Aorta (tissue), 5 donors: ENCODE measurements at places on chromosomes 3 and 15. TPM values are rescaled to one million over a fixed set of nuclear protein-coding genes. Genes with fewer than 3 reads are reported as not detected.
A peak's percentile ranks its signal among the peaks of the same experiment; 100 is the strongest.

- H3K4me1 ChIP-seq, result no peaks in the 10 kb centered on the region
- H3K36me3 ChIP-seq, result no peaks in the 10 kb centered on the region
- H3K27me3 ChIP-seq, result no peaks in the 10 kb centered on the region
- no peak overlapping the region for H3K27ac ChIP-seq
- no peak overlapping the region for H3K4me3 ChIP-seq
- peak; percentile 30 for DNase-seq
These were observed 9.8 kb downstream of the MAP6D1 start for GRCh38 chr3:183815563-183815940.

DNA sequence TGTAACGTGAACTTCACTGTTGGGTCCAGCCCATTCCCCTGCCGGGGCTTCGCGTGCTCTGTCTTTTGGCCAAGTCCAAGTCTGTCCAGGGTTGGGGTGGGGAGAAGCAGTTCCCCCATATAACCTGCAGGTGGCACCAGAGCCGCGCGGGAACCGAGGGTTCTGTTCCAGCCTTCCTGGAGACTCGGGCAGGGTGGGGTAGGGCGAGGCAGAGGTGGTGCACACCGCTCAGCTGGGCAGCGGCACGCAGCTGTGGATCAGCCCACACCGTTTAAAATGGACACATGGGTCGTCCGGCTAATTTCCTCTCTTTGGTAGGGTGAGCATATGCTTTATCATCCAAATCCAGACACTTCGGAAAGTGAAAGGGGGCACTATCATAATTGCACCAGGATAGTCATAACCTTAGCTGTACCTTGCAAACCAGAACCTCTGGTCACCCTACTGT lies 118.1 kb downstream of the TBC1D2B start:
- no peaks in the 10 kb centered on the region for H3K27me3 ChIP-seq
- no peak overlapping the region for H3K27ac ChIP-seq
- no peaks in the 10 kb centered on the region for H3K36me3 ChIP-seq
- H3K4me3 ChIP-seq, result no peak overlapping the region

GRCh38 chr3:65751123-65751700 lies 287.5 kb downstream of the MAGI1 start:
- no peaks in the 10 kb centered on the region for H3K27me3 ChIP-seq
- no peaks in the 10 kb centered on the region for H3K36me3 ChIP-seq
- H3K27ac ChIP-seq, result no peak overlapping the region
- peak; percentile 75 for DNase-seq

DNA sequence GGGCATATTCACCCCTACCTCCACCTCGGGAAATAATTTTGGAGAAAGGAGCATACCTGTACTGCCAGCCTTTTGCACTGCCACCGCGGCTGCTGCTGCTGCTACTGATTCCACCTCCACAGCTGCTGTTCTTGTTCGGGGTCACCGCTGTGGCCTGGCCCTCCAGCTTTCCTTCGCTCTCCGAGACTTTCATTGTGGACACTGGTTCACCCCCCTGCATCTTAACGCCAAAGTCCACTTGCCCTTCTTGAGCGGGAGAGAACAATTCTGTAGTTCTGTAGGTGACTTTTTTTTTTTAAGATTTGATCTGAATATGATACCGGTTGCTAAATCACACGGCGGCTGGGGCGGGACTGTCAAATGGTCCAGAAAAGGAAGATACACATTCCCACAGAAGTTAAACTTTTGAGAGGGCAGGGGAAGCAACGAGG lies 701 bp downstream of the OSBPL11 start:
- no peaks in the 10 kb centered on the region for H3K4me1 ChIP-seq
- H3K4me3 ChIP-seq, result peak overlapping the region; percentile 77
- no peaks in the 10 kb centered on the region for H3K36me3 ChIP-seq
- H3K27me3 ChIP-seq, result no peaks in the 10 kb centered on the region

DNA sequence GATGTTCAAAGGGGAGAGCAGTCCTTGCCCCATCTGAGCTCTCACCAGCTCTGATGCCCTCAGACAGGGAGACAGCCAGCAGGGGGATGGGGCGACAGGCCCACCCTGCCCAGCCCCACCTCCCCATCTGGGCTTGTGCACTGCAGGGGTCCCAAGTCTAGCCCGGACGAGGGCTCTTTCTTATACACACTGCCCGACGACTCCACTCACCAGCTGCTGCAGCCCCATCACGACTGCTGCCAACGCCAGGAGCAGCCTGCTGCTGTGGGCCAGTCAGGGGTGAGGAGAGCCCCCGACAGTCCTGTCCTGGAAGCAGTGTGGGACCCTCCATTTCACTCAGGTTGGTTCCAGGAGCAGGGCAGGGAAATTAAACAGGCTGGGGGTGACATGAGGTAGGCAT lies 73.9 kb downstream of the BOC start:
- no peak overlapping the region for H3K4me3 ChIP-seq
- no peak overlapping the region for H3K27ac ChIP-seq
- no peaks in the 10 kb centered on the region for H3K27me3 ChIP-seq
- no peak for DNase-seq
- H3K4me1 ChIP-seq, result no peaks in the 10 kb centered on the region

DNA sequence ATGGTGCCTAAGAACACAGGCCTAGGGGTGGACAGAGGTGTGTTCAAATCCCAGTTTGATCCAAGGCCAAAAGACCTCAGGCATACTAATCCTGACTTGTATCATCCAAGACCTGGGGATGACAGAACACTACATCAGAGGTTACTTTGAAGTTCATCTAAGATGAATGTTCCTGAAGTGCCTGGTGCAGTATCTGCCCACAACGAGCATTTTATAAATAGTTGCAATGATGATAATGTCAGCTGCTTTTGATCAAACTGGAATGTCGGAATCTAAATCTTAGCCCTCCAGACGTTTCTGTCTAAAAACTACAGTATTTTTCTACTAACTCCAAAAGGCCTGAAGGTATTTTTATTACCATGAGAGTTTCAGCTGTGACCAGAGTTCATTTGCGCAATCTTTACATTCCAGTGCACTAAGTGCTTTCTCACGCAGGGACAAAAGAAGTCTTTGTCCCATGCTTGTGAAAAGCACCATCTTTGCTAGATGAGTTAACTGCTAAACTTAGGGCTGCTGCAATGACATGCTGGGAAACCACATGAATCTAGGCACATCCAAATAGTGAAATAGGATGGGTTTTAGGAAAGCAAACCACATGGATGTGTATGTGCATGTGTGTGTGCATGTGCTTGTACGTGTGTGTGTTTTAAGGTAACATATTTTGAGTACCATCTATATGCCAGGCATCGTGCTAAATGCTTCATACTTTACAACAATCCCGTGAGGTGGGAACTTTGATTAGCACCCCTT lies 18.1 kb downstream of the ANXA2 start:
- H3K27me3 ChIP-seq, result no peaks in the 10 kb centered on the region
- H3K4me3 ChIP-seq, result no peak overlapping the region
- H3K27ac ChIP-seq, result no peak overlapping the region
- peaks cover 20% of the 10 kb centered on the region for H3K4me1 ChIP-seq
- peaks cover 4% of the 10 kb centered on the region for H3K36me3 ChIP-seq

DNA sequence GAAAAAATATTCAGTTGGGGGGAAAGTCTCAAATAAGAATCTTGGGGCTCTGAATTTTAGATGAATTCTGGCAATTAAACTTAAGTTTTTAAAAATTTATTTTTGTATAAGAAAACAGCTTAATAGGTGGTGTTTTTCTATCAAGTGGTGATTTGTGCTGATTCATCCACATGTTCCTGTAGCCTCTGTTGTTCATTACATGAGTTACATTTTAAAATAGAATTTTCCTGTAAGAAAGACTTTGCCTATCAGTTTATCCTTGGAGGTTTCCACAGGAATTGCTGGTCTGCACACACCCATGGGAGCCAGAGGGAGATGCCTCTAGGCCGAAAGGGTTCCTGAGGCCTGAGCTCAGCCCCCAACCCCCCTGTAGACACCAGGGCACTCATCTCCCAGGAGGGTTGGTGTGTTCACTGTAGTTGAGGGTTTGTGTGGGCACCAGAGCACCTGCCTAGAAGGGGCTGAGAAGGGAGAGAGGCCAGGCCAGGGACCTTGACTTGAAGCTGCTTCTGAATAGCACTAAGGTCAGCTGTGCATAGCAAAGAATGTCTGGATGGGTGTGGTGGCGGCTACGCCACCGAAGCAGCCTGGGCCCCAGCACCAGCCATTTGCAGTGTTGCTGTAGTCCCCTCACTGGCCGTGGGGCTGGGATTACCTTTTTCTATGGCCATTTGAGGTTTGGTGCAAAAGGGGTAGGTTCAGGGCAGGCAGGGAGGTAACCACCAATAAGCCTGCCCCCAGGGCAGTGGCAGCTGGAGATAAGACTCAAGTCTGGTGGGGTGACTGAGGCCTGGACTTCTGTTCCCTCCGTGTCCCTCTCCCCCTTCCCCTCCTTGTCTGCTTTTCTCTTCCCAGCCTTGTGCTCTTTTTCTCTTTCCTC lies 11.9 kb downstream of the DNAJA4 start:
- no peaks in the 10 kb centered on the region for H3K4me1 ChIP-seq
- no peak overlapping the region for H3K4me3 ChIP-seq
- no peak overlapping the region for H3K27ac ChIP-seq
- no peak for DNase-seq
- no peaks in the 10 kb centered on the region for H3K27me3 ChIP-seq
- no peaks in the 10 kb centered on the region for H3K36me3 ChIP-seq

DNA sequence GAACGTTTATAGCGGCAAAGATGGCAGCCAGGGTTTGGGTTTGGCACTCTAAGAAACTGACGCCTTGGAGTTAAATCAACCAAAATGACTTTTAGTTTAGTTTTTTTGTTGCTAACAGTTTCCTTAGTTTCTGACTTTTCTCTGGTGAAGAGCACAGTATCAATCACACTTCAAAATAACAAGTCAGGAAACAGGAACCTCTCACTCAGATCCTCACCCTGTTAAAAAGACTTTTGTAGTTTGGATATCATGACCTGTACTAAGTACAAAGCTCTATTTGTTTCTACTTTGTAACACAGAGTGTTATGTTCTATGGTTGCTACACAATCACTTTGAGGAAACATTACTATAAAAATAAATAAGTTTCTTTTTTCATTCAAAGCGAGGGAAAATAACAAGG lies 51.1 kb downstream of the ATP10A start:
- no peaks in the 10 kb centered on the region for H3K27me3 ChIP-seq
- DNase-seq, result no peak
- no peaks in the 10 kb centered on the region for H3K36me3 ChIP-seq

- H3K36me3 ChIP-seq, result no peaks in the 10 kb centered on the region
- H3K4me1 ChIP-seq, result no peaks in the 10 kb centered on the region
- H3K4me3 ChIP-seq, result peak overlapping the region; percentile 12
- DNase-seq, result no peak
- no peak overlapping the region for H3K27ac ChIP-seq
- H3K27me3 ChIP-seq, result no peaks in the 10 kb centered on the region
These were observed 20.1 kb downstream of the EID1 start for GRCh38 chr15:48898032-48898431.

DNA sequence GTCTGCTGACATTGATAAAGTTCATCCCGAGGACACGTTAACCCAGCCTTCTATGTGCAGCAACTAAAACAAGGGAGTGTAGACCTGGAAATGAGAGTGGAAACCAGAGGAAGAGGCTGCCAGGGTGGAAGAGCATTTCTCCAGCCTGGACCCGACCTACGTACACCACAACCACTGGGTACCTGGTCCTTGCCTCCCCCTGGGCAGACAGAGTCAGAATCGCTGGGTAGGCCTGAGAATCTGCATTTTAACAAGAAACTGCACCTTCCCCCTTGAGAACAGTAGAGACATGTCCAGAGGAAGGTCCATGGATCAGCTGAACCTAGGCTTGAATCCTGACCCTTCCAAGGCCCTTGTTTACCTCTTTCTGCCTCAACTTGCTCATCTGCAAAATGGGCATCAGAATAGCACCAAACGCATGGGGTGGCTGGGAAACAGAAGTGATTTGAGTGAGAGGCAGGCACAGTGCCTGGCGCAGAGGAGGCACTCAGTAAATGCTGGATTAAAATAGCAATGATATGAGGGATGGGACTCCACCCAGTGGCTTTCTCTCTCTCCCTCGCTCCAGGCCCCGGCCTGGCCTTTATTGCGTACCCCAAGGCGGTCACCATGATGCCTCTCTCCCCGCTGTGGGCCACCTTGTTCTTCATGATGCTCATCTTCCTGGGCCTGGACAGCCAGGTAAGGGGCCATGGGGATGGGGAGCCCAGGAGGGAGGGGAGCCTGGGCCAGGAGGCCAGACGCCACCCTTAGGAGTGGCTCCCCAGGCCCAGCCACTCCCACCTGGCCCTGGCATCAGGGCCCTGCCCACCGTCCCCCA lies 66.9 kb upstream of the SLC6A1 start:
- no peak overlapping the region for H3K27ac ChIP-seq
- H3K36me3 ChIP-seq, result no peaks in the 10 kb centered on the region
- no peak overlapping the region for H3K4me3 ChIP-seq
- DNase-seq, result no peak
- H3K4me1 ChIP-seq, result no peaks in the 10 kb centered on the region

- DNase-seq, result no peak
- no peak overlapping the region for H3K4me3 ChIP-seq
- no peaks in the 10 kb centered on the region for H3K27me3 ChIP-seq
These were observed 14.0 kb downstream of the UBR1 start for GRCh38 chr15:43091859-43092258.

- H3K27ac ChIP-seq, result no peak overlapping the region
- H3K4me1 ChIP-seq, result peaks cover 2% of the 10 kb centered on the region
- no peak overlapping the region for H3K4me3 ChIP-seq
- DNase-seq, result no peak
These were observed 44.4 kb upstream of the SPTSSB start for GRCh38 chr3:161415506-161416231.

- H3K4me3 ChIP-seq, result no peak overlapping the region
- DNase-seq, result no peak
- H3K27me3 ChIP-seq, result no peaks in the 10 kb centered on the region
- H3K4me1 ChIP-seq, result no peaks in the 10 kb centered on the region
These were observed 30.0 kb downstream of the SLC6A11 start for GRCh38 chr3:10845839-10846656.

Gene LRRC49
- 15.2 TPM for total RNA-seq

Gene CATSPER2
- total RNA-seq, result 7.0 TPM

Gene C3orf18
- total RNA-seq, result 15.9 TPM

Gene CYP1A1
- total RNA-seq, result 2.3 TPM

Gene PLA2G4F
- not detected for total RNA-seq

Gene CLDND1
- total RNA-seq, result 114 TPM

Gene CTXND1
- 0.21 TPM for total RNA-seq
